Vagina (tissue), 2 donors: ENCODE measurements at places on chromosomes 16 and 17.
A peak's percentile ranks its signal among the peaks of the same experiment; 100 is the strongest.

GRCh38 chr17:50289991-50290702 lies 15.9 kb downstream of the TMEM92 start:
- peak; percentile 99 for DNase-seq

DNA sequence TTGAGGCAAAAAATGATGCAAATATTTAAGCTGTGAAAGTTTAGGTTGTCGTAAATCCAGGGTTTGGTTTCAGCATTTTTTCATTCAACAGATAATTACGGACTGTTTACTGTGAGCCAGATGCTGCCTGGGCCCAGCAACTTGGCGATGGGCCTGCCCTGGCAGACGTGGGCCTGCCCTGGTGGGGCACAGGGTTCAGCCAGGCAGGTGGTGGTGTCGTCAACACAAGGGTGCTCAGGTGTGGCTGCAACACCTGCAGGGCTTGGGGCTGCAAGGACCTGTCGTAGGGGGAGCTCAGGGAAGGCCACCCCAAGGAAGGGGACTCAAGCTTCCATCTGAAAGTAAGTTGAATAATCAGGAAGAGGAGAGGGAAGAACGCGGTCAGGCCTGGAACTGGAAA lies 15.1 kb downstream of the ZC3H18 start:
- no peak for DNase-seq

- DNase-seq: no peak
Observed at GRCh38 chr17:48546137-48546923, 1.4 kb upstream of the HOXB2 start.

DNA sequence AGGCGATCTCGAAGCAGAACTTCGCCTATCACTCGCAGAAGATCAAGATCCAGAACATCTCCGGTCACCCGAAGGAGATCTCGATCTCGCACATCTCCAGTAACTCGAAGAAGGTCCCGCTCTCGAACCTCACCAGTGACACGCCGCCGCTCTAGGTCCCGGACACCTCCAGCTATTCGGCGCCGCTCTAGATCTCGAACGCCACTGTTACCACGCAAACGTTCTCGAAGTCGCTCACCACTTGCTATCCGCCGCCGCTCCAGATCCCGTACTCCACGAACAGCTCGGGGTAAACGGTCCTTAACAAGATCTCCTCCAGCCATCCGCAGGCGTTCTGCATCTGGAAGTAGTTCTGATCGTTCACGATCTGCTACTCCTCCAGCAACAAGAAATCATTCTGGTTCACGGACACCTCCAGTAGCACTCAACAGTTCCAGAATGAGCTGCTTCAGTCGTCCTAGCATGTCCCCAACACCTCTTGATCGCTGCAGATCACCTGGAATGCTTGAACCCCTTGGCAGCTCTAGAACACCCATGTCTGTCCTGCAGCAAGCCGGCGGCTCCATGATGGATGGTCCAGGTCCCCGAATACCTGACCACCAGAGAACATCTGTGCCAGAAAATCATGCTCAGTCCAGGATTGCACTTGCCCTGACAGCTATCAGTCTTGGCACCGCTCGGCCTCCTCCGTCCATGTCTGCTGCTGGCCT lies 10.5 kb downstream of the ELOB start:
- no peak for DNase-seq

DNA sequence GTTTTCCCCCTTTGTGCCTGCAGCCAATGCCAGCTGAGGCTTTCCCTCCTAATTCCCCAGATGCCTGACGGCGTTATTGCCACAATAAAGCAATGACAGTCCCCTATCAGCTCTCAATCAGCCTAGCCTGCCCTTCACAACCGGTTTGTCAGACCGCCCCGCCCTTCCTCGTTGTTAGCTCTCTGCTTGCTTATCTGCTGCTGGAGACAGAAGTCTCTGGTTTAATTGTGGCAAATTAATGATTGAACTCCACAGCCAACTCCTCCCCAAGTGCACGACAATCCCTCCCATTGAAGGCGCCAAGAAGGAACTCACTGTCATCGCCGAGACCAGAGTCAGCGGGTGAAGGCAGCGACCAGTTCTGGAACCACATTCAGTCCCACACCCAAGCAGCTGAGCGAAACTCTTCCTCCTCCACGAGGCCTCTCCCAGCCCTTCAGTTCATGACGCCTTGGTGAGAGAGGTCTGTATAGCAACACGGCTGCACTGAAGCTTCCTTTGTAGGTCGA lies 474.4 kb downstream of the SLC39A11 start:
- no peak for DNase-seq

GRCh38 chr16:68356249-68356918 lies 45.6 kb downstream of the PRMT7 start:
- DNase-seq: no peak

DNA sequence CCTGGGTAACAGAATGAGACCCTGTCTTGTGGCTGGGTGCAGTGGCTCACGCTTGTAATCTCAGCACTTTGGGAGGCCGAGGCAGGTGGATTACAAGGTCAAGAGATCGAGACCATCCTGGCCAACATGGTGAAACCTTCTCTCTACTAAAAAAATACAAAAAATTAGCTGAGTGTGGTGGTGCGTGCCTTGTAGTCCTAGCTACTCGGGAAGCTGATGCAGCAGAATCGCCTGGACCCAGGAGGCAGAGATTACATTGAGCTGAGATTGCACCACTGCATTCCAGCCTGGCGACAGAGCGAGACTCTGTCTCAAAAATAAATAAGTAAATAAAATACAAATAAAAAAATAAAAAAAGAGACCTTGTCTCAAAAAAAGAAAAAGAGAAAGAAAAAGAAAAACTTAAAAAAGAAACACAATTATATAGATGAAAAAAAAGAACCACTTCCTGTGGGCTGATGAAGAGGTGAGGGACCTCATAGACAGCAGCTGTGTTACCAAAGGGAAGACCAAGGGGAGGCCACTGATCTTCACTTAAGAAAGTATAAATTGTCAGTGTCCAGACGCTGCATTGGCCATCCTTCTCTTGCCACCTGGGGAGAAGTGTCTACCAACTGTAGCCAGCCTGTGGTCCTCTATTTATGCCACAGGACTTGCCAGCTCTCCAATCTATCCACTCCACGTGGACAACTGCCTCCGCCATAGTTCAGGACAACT lies 24.4 kb upstream of the SMG1 start:
- DNase-seq: no peak

DNA sequence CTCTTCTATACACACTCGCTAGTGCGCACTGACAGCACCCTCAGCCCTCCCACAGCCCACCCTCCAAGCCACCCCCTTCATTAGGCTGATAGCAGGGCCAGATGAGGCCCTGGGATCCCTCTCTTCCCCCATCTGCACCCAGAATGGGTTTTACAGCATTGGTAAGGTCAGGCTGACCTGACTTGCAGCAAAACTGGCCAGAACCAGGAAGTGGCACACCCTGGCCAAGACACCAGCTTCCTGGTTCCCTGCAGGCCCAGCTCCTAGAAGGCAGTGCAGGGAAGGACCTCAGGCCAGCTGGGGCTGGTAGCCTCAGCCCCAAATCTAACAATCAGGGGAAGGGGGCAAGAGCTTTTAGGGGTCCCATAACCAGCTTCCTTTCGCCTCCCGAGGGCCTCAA lies 50.0 kb upstream of the MRPS23 start:
- DNase-seq: no peak

GRCh38 chr17:39104046-39104445 lies 47.4 kb downstream of the PLXDC1 start:
- no peak for DNase-seq

DNA sequence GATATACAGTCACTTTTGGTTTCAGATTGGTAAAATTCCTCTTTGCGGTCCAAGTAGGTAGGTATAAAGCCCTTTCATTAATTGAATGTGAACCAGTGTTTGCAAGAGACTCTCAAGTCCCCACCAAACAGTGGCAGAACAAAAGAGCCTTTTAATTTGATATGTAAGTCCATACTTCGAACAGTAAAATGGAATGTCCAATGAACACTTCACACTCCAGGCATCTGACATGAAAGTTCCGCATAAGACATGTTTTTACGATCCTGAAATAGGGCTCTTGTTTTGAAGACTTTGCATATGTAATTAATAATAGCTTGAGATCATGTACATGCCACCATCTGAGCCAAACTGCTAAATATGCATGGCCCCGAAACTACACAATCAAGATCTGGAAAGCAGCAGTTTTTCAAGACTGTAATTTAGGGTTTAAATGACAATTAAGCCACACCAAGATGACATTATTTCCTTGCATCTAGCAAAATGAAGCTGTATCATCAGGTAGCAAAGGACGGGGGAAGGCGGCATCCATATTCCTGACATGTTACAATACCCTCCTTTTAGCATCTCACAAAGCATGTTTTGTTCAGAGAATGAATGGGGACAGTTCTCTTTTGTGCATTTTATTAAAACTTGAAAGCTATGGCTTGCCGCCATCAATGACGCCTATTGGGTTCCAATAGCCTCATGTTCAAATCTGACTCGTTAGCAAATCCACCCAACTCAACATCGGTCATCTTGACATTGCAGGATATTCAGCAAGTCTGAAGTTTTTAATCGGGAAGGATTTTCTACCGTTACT lies 39.4 kb downstream of the LITAF start:
- no peak for DNase-seq

DNA sequence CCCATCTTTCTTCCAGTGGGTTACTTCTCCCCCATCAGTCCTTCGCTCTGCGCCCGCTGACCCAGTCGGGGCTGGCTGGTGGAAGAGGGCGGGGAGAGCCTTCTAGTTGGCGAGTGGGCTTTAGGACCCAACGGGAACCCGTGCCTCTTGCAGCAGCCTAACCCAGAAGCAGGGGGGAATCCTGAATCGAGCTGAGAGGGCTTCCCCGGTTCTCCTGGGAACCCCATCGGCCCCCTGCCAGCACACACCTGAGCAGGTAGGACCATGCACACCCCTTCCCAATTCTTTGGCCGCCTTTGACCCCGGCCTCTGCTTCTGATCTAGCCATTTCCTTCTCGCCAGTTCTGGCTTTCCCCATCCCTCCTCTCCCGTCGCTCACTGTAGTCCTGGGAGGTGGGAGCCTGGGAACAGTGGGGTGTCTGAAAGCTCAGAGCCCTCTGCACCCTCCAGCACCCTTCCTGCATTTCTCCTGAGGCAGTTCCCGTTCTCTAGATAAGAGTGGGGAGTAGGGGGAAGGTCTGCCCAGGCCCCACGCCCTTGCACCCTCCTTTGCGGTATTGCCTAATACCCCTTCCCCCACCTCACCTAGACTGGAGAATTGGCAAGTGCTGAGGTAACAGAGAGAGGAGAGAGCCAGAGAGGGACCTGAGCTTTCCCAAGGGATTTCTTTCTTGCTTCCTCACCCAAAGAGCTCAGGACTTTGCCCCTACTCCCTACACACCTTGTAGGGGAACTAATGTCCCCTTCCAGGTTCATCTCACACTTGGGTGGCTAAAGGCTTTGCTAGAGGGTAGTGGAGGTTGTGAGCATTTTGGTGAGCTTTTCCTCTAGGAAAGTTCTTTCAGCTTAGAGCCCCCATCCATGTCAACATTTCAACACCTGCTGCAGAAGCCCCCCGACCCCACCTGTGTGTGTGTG lies at the start of gene RARA:
Gene RARA (plus strand): TSS at position 150 of the 918 bp plus-strand sequence. CDS start 22,039 bp downstream, outside the sequence.
- no peak for DNase-seq

DNA sequence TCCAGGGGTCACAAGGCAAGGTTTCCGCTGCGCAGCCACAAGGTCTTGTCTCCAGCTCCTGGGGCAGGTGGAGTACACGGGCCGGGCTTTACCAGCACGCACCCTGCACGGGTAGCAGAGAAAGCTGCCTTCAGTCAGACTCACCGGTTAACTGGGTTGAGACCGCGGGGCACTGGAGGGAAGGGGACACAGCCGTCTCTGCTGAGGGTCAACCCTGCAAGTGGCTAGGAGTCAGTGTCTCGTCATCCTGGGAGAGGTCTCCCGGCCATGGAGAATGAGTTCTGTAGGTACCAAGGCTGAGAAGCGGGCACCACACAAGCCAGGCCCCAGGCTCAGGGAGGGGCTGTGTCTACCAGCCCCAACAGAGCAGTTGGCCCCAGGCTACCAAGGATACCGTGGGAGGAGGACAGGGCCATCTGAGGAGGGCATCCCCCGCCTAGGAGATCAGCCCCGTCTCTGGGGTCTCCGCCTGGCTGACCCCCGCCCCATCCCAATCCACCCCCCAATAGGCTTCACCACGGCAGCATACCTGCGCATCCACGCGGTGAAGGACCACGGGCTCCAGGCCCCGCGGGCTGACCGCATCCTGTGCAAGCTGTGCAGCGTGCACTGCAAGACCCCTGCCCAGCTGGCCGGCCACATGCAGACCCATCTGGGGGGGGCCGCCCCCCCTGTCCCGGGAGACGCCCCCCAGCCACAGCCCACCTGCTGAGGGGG lies 2.8 kb upstream of the PRRT2 start:
- DNase-seq: no peak

DNA sequence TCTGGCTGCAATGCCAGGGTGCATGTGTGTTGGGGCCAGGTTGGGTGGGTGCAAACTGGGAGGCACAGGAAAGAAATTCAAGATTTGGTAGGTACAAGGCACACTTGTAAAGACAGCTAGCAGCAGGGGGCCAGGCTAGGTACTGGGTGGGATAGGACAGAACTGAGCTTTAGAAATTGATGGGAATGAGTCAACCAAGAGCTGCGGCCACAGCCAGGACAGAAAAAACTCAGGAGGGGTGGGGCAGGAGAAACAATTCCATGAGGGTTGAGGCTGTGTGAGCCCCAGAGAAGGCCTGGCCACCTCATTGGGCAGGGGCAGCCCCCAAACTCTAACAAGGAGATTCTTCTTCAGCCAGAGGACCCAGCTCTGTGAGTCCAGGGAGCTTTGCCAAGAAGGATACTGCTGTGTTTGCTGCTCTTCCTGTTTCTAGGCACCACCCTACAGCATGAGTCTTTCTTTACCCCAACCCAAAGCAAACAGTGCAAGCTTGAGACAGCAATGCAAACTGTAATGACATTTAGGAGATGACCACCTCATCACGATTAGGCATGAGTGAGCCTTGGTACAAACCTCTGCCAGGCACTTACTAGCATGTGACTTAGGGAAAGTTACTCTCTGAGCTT lies 21.3 kb upstream of the CCDC182 start:
- no peak for DNase-seq

- no peak for DNase-seq
Observed at GRCh38 chr17:77905266-77905665, 53.2 kb upstream of the TNRC6C start.

DNA sequence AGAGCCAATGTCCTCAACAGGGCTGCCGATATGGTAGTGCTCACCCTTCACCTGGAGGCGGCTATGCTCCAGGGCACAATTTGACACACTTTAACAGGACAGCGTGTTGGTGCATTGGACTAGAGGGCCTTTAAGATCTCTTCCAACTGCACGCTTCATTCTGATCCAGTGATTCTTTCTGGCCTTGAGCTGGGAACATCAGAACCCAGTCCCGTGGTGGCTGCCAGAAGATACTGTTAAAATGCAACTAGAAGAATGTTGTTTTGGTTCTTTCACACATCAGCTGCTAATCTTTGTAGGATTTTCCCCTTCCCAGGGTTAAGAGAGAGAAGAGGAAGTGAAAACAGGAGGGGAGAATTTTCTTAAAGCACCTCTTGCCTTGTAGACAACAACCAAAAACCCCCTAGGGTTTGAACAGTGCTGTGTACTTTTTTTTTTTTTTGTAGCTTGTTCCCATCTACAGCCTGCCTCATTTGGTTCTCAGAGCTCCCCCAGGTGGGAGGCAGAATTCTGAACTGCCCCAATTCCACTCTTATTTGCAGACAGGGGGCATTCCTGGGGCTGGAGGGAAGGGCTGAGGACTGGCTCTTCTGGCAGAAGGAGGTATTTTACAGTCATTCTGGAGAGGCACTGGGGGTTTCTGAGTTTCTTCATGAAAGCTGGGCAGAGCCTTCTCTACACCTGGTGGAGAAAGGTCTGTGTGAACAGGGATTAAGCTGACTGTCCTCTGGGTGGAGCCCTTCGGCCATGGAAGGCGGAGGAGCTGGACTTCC lies 32.4 kb downstream of the SMARCE1 start:
- DNase-seq: no peak
